Fibroblast of skin of right biceps (primary cell): ENCODE measurements at places on chromosomes 5 and 9.

- peak; percentile 74 for DNase-seq
Observed at GRCh38 chr5:35089334-35090314, 41.9 kb upstream of the AGXT2 start.

GRCh38 chr5:63811286-63811685 is 151.0 kb downstream of the HTR1A start:
- DNase-seq: no peak

DNA sequence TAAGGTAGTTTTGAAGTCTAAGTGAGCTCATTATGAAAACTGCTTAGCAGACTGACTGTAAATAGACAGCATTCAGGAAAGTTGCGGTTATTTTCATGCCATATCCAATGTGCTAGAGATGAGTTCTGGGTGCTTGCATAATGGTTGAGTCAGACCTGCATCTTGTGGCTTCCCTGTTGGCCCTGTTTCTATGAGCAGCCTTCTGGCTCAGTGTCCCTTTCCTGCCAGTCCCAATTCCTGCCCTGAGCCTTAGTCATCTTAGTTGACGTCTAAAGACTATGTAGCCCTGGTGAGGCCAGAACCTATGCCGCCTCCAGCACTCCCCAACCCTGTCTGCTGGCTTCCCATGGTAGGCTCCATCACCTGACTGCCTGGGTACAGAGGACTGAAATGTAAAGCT is 76.3 kb upstream of the TNFSF8 start:
- DNase-seq: peak; percentile 92

GRCh38 chr9:101398930-101399642 is 435 bp downstream of the ZNF189 start:
- no peak for DNase-seq

DNA sequence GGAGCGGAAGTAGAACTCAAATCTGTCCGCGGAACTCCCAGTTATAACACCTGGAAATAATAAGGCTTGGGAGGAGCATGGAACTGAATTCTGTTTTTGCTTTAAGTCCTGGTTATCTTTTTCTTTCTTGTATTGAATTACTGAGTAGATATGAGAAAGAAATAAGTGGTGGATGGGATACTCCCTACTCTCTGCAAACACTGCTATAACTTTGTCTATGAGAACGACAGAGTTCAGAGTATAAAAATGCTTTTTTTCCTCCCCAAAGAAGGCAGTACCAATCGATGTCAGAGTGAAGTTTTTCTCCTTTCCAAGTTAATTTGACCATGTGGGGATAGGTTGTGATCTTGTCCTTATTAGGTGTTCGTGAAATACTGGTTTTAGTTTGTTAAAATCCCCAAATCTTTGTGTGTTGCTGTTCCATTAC is 1.2 kb downstream of the RIC1 start:
- peak; percentile 54 for DNase-seq

- no peak for DNase-seq
Observed at GRCh38 chr5:14716755-14717752, 52.5 kb downstream of the OTULIN start.

DNA sequence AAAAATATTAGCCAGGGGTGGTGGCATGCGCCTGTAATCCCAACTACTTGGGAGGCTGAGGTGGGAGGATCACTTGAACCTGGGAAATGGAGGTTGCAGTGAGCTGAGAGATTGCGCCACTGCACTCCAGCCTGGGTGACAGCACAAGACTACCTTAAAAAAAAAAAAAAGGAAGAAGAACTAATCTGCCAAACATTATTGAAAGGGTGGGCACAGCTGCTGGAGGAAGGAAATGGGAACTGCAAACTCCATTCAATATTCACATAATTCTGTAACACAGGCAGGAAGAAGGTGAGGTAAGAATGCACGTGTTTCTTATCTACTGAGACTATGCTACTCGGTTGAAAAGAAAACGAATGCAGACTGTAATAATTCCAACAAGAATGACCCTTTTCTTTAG is 121.1 kb upstream of the GNA14 start:
- no peak for DNase-seq

DNA sequence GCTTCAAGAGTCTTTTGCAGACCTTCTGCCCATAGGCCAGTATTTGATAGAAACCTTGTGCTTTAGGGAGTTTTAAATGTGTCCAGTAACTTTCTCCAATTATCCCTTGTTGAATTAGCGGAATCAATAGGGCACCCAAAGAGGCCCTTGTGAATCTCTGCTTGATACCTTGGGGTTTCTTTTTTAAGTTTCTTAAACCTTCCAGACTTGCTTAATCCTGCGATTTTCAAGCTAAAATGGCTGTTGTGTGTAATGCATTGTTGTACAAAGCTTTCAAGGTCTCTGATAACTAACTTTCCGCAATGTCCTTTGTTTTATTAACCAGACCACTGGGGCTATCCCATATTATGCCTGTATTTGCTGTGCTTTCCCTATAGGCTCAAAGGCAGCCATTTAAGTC is 577.4 kb upstream of the RORB start:
- DNase-seq: no peak

DNA sequence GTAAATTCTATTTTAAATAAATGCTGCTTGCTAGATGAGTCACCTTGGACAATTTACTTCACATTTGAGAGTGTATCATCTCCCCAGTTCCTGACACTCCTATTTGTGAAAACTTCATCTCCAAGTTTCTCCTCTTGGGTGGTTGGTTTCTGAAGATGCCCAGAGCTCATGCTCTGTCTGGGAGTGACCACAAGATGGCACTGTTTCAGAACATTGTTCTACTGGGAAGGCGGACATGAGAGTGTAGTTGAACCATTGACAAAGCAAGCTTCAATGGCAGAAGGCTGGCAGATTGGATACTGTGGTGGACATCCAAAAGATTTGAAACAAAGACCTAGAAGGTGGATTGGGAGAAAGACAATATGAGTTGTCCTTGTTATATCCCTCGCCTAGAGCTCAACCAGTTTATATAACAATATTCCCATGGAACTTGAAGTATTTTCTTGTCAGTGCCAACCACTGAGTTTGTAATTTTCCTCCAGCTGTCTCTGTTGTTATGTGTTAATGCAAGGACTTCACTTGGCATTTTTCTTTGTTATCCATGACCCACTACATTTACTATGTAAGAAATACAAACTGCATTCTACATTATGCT is 234.3 kb upstream of the ANKH start:
- peak; percentile 56 for DNase-seq

DNA sequence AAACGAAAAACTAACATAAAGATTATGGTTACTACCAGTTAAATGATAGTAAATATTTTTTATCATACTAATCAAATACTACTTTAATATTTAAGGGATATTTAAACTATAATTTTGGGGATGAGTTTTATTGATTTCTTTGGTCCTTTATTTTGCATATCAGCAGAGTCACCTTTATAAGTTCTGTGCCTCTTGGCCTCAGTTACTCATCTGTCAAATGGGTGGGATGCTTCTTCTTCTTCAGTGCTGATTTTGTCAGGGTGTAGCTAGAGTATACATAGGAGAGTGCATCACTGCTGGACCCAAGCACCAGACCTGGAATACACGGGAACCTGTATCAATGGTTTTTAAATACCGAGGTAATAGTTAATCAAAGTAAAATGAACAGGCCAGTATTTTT is 5.6 kb downstream of the ENTREP1 start:
- no peak for DNase-seq

DNA sequence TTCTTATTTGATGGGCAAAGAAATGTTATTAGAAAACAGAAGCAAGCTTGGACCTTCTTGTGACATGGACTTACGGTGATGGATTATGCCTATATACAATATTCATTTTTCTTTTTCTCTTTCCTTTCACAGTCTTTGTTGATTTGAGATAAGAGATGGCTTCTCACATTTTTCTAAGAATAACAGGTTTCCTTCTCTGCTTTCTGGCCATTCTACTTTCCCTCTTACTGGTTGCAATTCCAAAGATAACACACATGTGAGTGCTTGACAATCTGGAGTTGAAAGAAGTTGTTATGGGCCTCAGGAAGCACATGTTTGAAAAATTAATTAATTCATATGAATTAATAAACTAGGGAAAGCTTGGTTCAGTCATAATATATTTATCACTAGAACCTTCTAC is 89.8 kb upstream of the RPS23 start:
- no peak for DNase-seq

DNA sequence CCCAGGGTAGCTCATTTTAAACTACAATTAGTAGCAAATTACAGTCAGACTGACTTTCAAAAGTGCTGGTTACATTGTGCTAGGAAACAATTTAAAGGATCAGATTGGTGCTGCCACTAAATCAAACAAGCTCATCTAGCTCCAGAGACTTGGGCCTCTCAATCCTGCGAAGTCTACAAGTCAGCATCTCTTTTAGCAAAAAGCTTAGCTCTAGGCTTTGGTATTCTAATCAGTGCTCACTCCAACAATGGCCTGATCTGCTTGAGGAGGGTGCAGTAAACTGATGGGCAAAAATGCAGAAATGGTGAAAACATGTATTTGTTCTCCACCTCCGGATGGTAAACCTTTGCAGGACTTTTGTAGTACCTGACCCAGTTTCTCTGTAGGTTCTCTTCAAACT is 47.0 kb upstream of the SEMA6A start:
- no peak for DNase-seq

DNA sequence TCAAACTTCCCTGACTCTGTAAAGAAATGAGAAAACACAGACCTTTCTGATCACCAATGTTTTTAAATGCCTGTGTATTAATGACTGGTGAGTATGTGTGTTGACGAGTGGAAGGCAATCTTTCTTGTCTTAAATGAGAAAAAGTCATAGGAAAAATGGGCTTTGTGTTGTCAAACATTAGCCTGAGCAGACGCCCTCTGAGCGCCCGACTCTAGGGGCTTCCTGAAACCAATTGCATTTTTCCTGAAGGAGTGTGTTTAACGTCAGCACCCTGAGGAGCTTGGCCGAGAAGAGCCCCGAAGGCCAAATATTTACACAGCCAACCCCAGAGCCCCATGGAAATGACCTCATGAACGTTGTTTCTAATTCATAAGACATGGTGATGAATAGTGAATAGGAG is 154.3 kb downstream of the PHF2 start:
- no peak for DNase-seq

- DNase-seq: no peak
Observed at GRCh38 chr9:13500034-13500433, 220.5 kb upstream of the MPDZ start.

DNA sequence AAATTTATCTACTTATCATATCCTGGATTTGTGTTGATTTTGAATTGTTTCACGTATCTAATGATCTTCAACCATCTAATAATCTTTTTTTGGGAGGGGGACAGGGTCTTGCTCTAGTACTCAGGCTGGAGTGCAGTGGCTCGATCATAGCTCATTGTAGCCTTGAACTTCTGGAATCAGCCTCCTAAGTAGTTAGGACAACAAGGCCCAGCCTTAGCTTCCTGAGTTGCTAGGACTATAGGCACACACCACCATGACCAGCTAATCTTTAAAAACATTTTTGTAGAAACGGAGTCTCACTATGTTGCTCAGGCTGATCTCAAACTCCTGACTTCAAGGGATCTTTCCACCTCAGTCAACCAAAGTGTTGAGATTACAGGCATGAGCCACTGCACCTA is 34.6 kb downstream of the MRPS27 start:
- no peak for DNase-seq

DNA sequence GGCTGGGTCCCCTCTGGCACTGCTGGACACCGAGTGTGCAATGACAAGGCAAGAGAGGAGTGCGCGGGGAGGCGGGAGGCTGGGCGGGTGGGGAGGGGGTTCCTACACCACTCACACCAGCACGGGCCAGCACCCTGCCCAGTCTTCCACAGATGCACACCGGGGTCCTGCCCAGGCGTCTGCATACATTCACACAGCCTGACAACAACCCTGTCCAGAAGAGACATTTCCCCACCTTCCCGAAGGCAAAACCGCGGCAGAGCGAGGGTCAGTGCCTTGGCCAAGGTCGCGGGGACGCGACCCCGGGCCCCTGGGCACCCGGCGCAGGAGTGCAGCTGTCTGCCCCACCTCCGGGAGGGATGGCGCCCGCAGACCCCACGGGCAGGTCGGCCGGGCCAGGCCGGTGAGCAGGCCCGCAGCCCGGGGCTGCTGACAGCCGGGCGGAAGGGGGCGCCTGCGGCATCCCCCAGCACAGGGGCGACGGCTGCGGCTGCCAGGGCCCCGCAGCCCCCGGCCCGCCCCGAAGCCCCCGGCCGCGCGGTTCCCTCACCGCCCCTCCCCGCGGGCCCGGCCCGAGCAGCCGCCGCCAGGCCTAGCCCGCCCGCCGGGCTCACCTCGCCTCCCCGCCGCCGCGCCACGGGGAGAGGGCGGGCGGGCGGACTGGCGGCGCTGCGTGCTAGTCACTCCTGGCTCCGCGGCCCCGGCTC is 496 bp downstream of the MAPK9 start:
- peak; percentile 13 for DNase-seq

DNA sequence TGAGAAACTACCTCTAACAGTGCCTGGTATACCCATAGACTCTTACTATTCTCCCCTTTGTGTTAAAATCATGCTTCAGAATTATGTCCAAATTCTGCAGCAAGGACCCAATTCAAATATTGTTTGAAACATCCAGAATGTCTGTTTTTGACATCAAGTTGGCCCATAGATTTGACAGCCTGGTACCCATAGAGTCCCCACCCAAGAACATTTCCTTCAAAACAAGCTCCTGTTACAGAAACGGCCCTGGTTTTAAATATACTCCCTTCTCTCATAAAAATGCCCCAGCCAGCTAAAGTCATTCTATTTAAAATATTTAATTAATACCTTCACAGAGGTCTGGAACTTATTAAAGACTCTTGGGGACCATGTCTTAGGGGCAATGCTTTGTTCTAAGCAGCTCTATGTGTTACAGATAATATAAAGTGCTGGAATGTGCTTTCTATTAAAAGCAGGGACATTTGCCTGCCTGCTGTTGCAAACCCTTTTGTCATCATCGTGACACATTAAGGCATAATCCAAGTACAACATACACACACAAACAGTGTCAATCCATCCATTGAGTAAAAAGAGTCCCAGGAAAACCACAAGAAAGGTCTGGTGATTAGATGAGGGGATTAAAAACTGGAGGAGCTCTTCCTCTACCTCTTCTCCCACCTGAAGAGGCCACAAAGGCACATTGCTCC is 321.7 kb downstream of the MLLT3 start:
- DNase-seq: no peak

DNA sequence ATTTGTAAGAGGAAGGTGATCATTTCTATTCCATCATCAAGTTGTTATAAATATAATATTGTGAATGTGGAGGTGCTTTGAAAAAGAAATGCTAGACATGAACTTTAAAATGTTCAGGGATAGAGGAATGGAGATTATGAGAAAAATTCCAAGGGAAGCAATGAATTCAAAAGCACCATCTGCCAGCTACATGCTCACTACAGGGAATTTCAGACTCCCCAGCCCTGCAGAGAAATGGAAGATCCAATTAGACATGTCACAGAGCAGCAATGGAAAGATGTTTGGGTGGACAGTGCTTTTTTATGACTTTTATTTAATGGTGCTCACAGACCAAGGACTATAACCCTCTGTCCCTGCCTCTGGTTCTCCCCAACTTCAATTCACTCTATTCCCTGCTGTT is 209.7 kb downstream of the ESM1 start:
- no peak for DNase-seq

DNA sequence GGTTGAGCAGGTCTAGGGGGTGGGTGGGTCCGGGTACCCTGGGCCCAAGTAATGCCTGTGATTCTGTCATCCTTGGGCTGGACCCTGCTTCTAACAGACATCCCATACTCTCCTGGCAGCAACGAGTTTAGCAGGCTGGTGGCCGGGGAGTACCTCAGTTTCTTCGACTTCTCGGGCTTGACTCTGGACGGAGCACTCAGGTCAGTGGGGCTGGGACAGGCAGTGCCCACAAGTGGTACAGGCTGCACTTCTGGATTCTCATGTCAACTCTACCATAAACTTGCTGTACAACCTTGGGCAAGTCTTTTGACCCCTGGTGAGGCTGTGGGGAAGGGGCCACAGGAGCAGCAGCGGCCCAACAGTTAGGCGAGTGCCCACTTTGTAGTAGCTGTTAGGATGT is 21.8 kb downstream of the PSD2 start:
- DNase-seq: no peak

GRCh38 chr5:65986796-65987195 is 60.4 kb downstream of the ERBIN start:
- DNase-seq: no peak
